ENCODE measurements at places on chromosomes 2 and 18. TPM values are rescaled to one million over a fixed set of nuclear protein-coding genes. Genes with fewer than 3 reads are reported as not detected.

DNA sequence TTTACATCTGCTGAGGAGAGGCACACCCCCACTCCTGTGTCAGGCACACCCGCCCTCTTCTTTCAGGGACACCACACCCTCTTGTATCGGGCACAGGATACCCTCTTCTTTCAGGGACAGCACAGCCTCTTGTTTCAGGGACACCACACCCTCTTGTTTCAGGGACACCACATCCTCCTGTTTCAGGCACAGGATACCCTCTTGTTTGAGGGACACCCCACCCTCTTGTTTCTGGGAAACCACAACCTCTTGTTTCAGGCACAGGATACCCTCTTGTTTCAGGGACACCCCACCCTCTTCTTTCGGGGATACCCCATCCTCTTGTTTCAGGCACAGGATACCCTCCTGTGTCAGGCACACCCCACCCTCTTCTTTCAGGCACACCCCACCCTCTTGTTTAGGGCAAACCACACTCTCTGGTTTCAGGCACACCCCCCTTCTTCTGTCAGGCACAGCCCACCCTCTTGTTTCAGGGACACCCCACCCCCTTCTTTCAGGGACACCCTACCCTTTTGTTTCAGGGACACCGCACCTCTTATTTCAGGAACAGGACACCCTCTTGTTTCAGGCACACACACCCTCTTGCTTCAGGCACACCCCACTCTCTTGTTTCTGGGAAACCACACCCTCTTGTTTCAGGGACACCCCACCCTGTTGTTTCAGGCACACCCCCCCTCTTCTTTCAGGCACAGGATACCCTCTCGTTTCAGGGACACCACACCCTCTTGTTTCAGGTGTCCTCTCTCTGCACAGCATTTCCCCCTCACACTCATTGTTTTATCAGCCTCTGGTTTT is 96.2 kb downstream of the TPO start:
- no peaks in the 10 kb centered on the region for H3K27me3 ChIP-seq
- DNase-seq: no peak
- no peak overlapping the region for H3K27ac ChIP-seq
- no peaks in the 10 kb centered on the region for H3K4me1 ChIP-seq

Gene GLI2
- total RNA-seq: 1.4 TPM

Gene MATN3
- 2.3 TPM for total RNA-seq

DNA sequence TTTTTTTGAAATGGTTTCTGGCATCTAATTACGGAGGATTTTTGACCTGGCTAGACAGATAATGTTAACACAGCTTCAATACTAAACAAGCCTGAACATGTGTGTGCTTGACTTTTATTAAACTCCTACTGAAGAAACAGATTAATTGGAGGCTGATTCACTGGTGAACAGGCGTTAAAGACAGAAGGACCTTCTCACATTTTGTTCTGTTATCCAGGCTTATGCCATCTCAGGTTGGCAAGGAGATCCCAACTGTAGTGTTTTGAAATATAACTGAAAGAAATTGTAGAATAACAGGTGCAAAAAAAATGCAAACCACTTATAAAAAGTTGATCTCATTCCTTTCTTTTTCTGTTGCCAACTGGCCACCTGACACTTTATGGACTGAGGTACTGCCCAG is 269.6 kb downstream of the ARHGAP15 start:
- H3K27me3 ChIP-seq: no peaks in the 10 kb centered on the region
- DNase-seq: no peak
- no peaks in the 10 kb centered on the region for H3K36me3 ChIP-seq
- H3K4me1 ChIP-seq: no peaks in the 10 kb centered on the region
- no peak overlapping the region for H3K4me3 ChIP-seq
- no peak overlapping the region for H3K27ac ChIP-seq

DNA sequence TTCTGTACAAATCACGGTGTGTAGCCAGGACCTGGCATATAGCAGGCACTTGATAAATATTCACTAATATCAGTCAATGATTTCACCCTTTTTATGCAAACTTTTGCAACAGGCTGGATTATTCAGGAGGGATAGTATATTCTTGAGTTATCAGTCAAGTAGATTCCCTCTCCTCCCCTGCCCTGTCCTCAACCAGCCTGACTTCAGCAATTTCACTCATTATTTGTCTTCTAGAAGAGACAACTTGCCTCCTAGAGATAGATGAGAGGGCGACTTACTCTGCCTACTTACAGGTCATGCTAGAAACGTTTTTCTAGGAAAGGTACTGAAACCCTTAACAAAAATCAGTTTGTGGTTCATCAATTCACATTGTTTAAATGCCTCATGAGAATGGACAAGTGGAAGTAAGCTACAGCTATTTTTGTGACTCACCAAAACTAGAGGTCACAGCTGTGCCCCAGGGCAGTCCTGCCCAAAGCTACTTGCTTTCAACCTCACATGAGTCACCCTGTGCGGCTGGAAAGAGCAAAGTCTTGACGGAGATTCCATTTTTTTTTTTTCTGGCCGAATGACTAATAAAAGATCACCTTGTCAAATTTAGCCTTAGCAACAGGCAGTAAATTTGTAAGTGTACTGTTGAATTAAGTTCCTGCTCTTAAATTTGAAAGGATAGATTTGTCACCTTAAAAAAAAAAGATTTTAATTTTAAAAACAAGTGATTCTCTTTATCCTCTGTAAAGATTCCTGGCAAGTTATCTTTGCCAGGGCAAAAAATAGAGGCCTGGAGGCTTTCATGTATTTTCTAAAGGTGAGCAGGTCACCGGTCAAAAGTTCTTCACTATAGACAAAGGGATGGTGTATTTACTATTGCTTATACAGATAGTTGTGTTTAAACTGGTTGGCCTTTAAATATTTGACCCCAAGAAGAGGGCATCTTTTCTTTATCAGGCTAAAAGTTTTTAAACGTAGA is 109.0 kb upstream of the SLC35G4 start:
- H3K4me3 ChIP-seq: no peak overlapping the region
- H3K27ac ChIP-seq: no peak overlapping the region
- H3K4me1 ChIP-seq: peaks cover 18% of the 10 kb centered on the region
- DNase-seq: peak; percentile 83

- no peak overlapping the region for H3K27ac ChIP-seq
- H3K27me3 ChIP-seq: no peaks in the 10 kb centered on the region
- no peaks in the 10 kb centered on the region for H3K36me3 ChIP-seq
- H3K4me3 ChIP-seq: no peak overlapping the region
- peaks cover 7% of the 10 kb centered on the region for H3K4me1 ChIP-seq
Measured at GRCh38 chr2:74821177-74822126, 12.5 kb upstream of the HK2 start.

DNA sequence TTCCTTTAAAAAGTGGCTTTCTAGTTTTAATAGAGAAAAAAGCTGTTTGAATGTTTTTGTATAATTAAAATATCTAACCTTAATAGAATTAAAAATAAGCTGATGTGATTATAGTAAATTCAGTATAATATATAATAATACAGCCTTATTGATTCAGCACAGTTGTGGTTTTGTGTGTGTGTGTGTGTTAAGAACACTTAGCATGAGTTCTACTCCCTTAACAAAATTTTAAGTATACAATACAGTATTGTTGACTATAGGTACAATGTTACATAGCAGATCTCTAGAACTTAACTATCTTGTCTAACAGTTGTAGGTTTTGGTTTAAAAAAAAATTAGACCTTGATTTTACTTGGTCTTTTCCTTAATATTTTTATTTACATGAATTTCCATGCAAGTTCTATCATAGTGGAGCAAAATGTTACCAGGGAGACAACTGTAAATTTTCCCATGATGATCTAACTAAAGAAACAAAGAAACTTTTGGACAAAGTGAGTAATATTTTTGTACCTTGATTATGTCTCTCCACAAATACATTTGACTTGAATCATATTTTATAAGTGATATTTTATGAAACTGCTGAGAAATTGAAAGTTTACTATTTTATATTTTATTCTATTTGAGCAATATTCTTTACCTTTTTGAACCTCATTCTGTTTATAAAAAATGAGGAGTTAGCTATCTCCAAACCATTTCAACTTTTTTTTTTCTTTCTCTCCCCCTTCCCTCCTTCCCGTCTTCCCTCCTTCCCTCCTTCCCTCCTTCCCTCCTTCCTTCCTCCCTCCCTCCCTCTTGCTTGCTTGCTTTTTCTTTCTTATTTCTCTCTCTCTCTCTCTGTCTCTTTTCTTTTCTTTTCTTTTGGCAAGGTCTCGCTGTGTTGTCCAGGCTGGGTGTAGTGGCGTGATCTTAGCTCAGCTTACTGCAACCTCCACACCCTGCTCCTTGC is 46.3 kb downstream of the ZC3H6 start:
- H3K4me1 ChIP-seq: no peaks in the 10 kb centered on the region
- no peaks in the 10 kb centered on the region for H3K36me3 ChIP-seq
- no peaks in the 10 kb centered on the region for H3K27me3 ChIP-seq

Gene HOXD13
- not detected for total RNA-seq

DNA sequence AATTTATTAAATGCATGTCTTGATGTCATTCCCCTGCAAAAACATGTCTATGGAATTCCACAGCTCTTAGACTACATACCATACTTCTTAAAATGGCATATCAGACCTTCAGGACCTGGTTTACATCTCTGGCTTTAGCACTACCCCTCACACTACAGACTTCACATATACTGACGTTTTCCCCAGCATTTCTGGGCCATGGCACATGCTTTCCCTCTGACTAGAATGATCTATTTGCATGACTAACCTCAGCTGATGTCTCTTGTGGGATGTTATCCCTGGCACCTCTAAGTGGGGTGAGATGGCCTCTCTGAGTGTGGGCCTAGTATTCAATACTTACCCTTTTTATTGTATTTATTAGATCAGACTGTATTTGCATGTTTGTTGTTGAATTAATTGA is 381.6 kb downstream of the ERBB4 start:
- no peak overlapping the region for H3K27ac ChIP-seq
- no peak overlapping the region for H3K4me3 ChIP-seq
- DNase-seq: no peak
- no peaks in the 10 kb centered on the region for H3K27me3 ChIP-seq

DNA sequence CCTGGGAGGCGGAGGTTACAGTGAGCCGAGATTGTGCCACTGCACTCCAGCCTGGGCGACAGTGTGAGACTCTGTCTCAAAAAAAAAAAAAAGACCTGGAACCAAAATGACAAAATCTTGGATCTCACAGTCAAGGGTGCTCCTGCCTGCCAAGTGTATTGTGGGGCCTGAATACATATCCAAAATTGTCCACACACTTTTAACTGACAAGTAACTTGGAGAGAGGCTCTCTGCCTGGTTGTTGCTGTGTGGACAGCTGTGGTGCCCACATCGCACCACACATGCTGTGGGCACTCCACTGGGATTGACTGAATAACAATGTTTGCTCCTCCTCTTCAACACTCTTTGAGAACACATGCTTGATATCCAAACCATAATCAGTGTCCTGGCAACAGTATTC is 117.6 kb upstream of the REV1 start:
- no peaks in the 10 kb centered on the region for H3K4me1 ChIP-seq
- H3K27me3 ChIP-seq: peaks cover 65% of the 10 kb centered on the region
- H3K36me3 ChIP-seq: no peaks in the 10 kb centered on the region
- H3K4me3 ChIP-seq: no peak overlapping the region

Gene SERPINB13
- total RNA-seq: not detected

Measured in Calu3 (cell line).